ENCODE measurements at places on chromosomes 5 and 9. TPM values are rescaled to one million over a fixed set of nuclear protein-coding genes. Genes with fewer than 3 reads are reported as not detected.

The C9orf50 gene
- total RNA-seq, result not detected

The TLE1 gene
- total RNA-seq, result 20.6 TPM

The ATG10 gene
- 8.2 TPM for total RNA-seq

The CYSRT1 gene
- 2.0 TPM for total RNA-seq

The PCDHGC3 gene
- 137 TPM for total RNA-seq

The SLC6A18 gene
- total RNA-seq, result not detected

The SARDH gene
- 70.3 TPM for total RNA-seq

The SAXO1 gene
- total RNA-seq, result not detected

Data from myocyte (in vitro differentiated cells).